K562 (cell line): ENCODE measurements at places on chromosomes 2 and 18. TPM values are rescaled to one million over a fixed set of nuclear protein-coding genes. Genes with fewer than 3 reads are reported as not detected.
A peak's percentile ranks its signal among the peaks of the same experiment; 100 is the strongest.

GRCh38 chr2:44772669-44773378, 168.7 kb upstream of the SIX3 start:
- DNase-seq: no peak
- H3K4me3 ChIP-seq: no peak overlapping the region
- H3K36me3 ChIP-seq: no peaks in the 10 kb centered on the region
- H3K4me1 ChIP-seq: peaks cover 3% of the 10 kb centered on the region; the same call in 1 of the 2 replicates

GRCh38 chr2:30692829-30693275, 114.4 kb downstream of the CAPN13 start:
- 0 out of 3 replicates have a peak, but pooled peaks cover 3% of the 10 kb centered on the region for H3K27me3 ChIP-seq
- no peak overlapping the region for H3K27ac ChIP-seq
- H3K4me1 ChIP-seq: no peaks in the 10 kb centered on the region

- no peak for DNase-seq
- H3K27ac ChIP-seq: no peak overlapping the region
- H3K36me3 ChIP-seq: no peaks in the 10 kb centered on the region
- H3K27me3 ChIP-seq: no peaks in the 10 kb centered on the region
Observed at GRCh38 chr2:102092535-102092934, 50.0 kb upstream of the IL1R1 start.

- H3K36me3 ChIP-seq: no peaks in the 10 kb centered on the region
- no peak overlapping the region for H3K27ac ChIP-seq
- H3K4me3 ChIP-seq: no peak overlapping the region
- DNase-seq: no peak
- H3K4me1 ChIP-seq: peaks cover 37% of the 10 kb centered on the region
- peaks cover 41% of the 10 kb centered on the region for H3K27me3 ChIP-seq
Observed at GRCh38 chr2:238120463-238121298, 17.8 kb upstream of the KLHL30 start.

- H3K27ac ChIP-seq: no peak overlapping the region
- H3K27me3 ChIP-seq: no peaks in the 10 kb centered on the region; the same call in 2 of the 3 replicates
- H3K36me3 ChIP-seq: no peaks in the 10 kb centered on the region
- no peaks in the 10 kb centered on the region for H3K4me1 ChIP-seq
Observed at GRCh38 chr2:16554060-16554583, 111.5 kb downstream of the CYRIA start.

DNA sequence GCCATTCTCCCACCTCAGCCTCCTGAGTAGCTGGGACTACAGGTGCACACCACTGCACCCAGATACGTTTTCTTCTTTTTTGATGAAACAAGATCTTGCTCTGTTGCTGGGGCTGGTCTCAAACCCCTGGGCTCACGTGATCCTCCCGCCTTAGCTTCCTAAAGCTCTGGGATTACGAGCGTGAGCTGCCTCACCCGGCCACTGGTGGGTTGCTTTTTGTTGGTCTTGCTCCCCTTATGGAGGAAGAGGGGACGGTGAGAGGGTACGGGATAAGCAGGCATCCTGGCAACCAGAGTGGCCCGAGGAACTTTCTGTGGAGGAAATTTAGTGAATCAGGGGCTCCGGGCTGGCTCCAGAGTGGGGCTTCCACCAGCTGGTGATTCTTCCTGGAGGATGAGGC, 222.3 kb downstream of the HDAC4 start:
- H3K4me3 ChIP-seq: no peak overlapping the region
- DNase-seq: no peak

GRCh38 chr2:8566774-8567468, 114.9 kb upstream of the ID2 start:
- no peak for DNase-seq
- H3K4me3 ChIP-seq: no peak overlapping the region
- peaks cover 6% of the 10 kb centered on the region; the same call in 1 of the 2 replicates for H3K4me1 ChIP-seq
- no peak overlapping the region for H3K27ac ChIP-seq
- no peaks in the 10 kb centered on the region for H3K36me3 ChIP-seq

DNA sequence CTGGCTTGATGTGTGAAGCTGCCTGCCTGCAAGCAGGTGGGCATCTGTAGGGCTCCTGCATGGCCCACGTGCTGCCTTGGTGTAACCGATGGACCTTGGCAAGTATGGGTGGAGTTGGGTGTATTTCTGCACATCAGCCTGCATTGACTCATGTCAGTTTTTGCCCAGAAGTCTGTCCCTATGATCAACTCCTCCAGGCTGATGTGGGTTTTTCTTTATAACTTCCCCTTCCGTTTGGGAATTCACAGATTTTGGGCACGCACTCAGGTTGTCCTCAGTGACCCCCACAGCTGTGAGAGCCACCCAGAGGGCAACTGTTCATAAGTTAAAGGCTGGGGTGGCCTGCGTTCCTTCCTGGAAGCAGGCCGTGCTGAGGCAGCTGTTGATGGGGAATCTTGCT, 123.3 kb downstream of the NCK2 start:
- H3K4me3 ChIP-seq: no peak overlapping the region
- no peaks in the 10 kb centered on the region for H3K36me3 ChIP-seq
- no peak for DNase-seq
- peaks cover 1% of the 10 kb centered on the region for H3K4me1 ChIP-seq
- H3K27me3 ChIP-seq: no peaks in the 10 kb centered on the region
- H3K27ac ChIP-seq: no peak overlapping the region

DNA sequence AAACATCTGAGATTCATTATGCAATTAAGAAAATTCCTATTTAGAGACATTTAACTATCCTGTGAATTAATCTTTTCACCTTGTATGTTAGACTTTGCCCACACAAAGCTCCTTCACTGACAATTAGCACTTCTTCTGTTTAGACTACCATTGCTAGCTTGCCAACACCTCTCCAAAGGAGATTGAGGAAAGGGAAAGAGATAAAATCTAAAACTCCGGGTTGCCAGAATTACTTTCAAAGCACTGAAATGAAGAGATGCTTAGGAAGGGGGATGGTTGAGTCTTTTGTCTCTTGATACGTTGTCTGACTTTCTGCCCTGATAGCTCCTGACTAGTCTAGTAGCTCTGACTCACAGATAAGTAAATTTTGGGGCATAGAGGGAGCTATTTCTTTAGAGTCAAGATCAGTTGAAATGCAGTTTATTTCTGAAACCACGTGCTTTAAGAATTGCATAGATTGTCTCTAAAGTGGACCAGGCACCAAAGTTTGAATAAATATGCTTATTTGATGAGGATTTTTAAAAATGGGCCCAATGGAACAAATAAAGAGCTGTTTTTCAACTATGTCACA, 74.1 kb upstream of the DSEL start:
- H3K4me3 ChIP-seq: no peak overlapping the region
- no peak overlapping the region for H3K27ac ChIP-seq
- DNase-seq: no peak

DNA sequence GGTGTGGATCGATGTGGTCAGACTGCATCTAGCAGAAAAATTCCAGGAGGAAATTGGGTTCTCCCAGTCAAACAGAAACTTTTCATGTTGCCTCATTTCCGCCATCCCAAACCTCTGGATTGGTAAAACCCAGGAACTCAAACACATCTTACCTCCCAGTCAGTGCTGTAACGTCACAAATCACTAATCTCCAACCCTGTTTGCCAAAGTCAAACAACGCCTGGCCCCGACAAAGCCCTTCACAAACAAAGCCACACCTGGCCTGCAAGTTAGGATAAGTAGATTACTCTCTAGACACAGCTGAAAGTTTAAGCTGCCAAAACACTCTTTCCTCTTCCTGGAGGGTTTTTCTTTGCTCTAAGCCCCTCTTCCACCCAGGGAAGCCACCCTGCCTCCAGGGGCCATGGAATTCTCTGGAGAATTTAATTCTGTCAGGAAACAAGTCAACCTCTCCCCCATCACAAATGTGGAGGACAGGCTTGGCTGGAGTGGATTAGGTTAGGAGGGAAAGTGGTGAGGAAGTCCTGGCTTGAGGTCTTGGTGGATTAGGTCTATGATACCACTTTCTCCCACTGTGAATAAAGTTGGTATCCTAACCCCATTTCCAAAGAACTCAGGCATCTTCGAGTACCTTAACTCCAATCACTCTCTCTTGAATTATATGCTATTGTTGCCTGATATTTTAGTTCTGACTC, 86.7 kb downstream of the LYPD6B start:
- no peaks in the 10 kb centered on the region for H3K27me3 ChIP-seq
- DNase-seq: no peak
- H3K4me3 ChIP-seq: no peak overlapping the region
- H3K4me1 ChIP-seq: no peaks in the 10 kb centered on the region
- no peak overlapping the region for H3K27ac ChIP-seq
- no peaks in the 10 kb centered on the region for H3K36me3 ChIP-seq

GRCh38 chr2:238596571-238597551, 170.1 kb downstream of the ASB1 start:
- no peaks in the 10 kb centered on the region for H3K36me3 ChIP-seq
- no peak for DNase-seq
- H3K4me3 ChIP-seq: no peak overlapping the region
- H3K27ac ChIP-seq: no peak overlapping the region
- H3K27me3 ChIP-seq: peaks cover 5% of the 10 kb centered on the region; the same call in 1 of the 3 replicates

DNA sequence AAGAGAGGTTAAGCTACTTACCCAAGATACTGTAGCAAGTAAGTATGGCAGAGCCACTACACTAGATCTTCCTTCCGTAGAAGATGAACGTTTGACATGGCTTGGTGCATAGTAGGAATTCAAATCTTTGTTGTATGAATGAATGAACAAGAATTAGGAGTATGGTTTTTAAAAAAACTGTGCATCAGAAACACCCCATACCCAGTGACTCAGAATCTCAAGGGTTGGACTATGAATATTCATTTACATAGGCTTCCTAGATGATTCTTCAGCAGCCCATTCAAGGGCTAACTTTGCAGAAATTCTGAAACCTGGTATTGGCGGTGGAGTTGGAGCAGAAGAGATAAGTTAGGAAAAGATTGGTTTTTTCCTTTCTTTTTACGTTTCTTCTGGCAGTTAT, 5.4 kb downstream of the ACTR3 start:
- H3K4me1 ChIP-seq: peaks cover 21% of the 10 kb centered on the region; the same call in 1 of the 2 replicates
- peak overlapping the region; percentile 75; the same call in 2 of the 3 replicates for H3K27ac ChIP-seq
- H3K4me3 ChIP-seq: no peak overlapping the region; the same call in 1 of the 2 replicates
- no peaks in the 10 kb centered on the region for H3K27me3 ChIP-seq

- no peak overlapping the region for H3K4me3 ChIP-seq
- H3K36me3 ChIP-seq: no peaks in the 10 kb centered on the region
- no peak overlapping the region for H3K27ac ChIP-seq
- no peak for DNase-seq
- H3K27me3 ChIP-seq: peaks cover 20% of the 10 kb centered on the region
Observed at GRCh38 chr2:99863903-99864270, 278.5 kb downstream of the AFF3 start.

GRCh38 chr2:110732422-110733413, at the start of gene ACOXL:
Gene ACOXL (plus strand): TSS chr2:110732573. CDS start chr2:110768390, 35,817 bp downstream.
- H3K4me1 ChIP-seq: peaks cover 3% of the 10 kb centered on the region; the same call in 2 of the 3 replicates
- peak; percentile 61 for DNase-seq
- H3K27ac ChIP-seq: no peak within 1 kb of the TSS
- peak within 1 kb of the TSS; percentile 22 for H3K4me3 ChIP-seq
- no peaks in the 10 kb centered on the region for H3K36me3 ChIP-seq

GRCh38 chr18:42176599-42176998, 221.6 kb downstream of the PIK3C3 start:
- no peak overlapping the region for H3K27ac ChIP-seq
- DNase-seq: no peak
- H3K4me3 ChIP-seq: no peak overlapping the region
- H3K36me3 ChIP-seq: no peaks in the 10 kb centered on the region
- no peaks in the 10 kb centered on the region for H3K27me3 ChIP-seq

TBR1 gene
- not detected in 2 replicates for total RNA-seq

KCNS3 gene
- total RNA-seq: 0.25 and 0.75 TPM in 2 replicates

VIT gene
- not detected in 2 replicates for total RNA-seq

CYP26B1 gene
- 0.13 and 0.36 TPM in 2 replicates for total RNA-seq

RBKS gene
- 0.07 and 0.18 TPM in 2 replicates for total RNA-seq
